ENCODE measurements at places on chromosomes 7 and 10.

DNA sequence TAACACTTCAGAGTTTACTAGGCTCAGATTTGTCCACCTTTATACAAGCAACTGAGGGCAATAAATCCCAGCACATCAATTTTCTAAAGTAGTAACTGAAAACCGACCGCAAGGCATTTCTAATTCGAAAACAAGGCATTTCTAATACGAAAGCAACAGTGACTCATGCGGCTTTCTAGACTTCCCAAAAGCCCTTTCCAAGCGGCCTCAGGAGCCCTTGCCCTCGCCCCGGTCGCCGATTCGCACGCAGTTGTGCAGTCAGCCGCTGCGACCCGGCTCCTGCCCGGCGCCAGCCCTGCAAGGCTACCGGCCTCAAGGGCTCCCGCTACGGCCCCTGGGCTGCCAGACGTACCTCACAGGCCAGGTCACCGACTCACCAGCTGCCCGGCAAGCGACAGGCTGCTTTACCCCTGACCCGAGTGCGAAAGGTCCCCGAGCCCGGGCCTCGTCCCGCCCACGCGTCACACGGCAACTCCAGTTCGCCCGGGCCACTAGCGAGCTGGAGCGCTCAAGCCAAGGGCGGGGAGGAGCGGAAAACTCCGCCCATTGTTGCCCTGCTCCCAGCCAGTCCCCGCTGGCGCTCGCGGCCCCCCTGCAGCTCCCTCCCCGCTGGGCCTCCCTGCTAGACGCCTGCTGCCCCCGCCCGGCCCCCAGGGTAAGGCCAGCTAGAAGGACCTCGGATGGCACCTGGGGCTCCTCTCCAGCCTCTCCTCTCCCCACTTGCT is 7.3 kb downstream of the NCOA4 start:
- peak; percentile 93 for DNase-seq

DNA sequence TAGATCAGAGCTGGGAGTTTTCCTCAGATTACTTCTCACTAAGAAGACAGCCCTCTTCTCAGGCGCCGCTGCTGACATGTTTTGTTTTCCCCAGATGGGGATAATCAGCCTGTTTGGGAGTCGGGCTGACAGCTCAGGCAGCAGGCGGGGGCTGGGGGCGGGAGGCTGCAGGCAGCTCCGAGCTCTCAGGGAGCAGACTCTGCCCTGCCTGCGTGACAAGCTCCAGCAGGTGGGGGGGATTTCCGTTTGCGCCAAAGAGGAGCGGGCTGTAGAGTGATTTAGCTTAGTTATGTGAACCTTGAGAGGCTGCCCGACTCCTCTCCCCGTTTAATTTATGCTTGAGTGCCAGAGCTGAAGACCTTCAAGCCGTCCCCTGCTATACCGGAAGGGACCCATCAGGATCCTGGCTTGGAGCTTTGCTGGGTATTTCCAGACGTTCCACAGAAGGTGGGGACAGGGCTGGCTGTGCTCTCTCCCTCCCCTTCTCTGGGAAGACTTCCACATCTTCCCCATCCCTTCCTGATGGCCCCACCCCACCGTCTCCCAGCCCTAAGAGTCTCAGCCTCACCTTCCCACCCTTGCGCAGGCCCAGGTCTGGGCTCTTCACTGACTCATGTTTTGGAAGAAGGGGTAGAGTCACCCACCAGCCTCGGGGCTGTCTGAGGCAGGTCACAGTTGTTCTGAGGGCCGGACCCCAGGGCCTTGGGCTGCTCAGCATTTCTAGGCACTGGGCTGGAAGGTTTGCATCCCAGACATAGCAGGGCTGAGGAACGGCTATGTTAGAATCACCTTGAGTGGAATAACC is 24.7 kb upstream of the ADCYAP1R1 start:
- DNase-seq, result peak; percentile 20

DNA sequence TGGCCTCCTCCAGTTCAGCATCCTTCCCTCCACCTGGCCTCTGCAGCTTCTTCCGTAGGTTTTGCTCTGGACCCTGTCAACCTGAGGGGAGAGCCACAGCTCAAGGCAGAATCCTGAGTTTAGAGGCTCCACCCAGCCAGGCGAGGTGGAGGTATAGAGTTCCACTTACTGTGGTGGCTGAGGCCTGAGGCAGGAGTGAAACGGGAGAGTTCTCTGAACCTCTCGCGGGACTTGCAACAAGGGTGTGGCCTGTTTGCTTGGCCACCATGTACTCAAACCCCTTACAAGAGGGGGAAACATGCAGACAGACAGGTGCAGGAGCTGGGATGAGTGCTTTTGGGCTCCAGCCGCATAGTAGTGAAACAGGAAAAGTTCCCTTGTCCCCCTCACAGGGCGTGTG is 154.0 kb upstream of the C7orf33 start:
- DNase-seq, result no peak

- no peak for DNase-seq
Measured at GRCh38 chr7:91557789-91558404, 293.7 kb downstream of the FZD1 start.

DNA sequence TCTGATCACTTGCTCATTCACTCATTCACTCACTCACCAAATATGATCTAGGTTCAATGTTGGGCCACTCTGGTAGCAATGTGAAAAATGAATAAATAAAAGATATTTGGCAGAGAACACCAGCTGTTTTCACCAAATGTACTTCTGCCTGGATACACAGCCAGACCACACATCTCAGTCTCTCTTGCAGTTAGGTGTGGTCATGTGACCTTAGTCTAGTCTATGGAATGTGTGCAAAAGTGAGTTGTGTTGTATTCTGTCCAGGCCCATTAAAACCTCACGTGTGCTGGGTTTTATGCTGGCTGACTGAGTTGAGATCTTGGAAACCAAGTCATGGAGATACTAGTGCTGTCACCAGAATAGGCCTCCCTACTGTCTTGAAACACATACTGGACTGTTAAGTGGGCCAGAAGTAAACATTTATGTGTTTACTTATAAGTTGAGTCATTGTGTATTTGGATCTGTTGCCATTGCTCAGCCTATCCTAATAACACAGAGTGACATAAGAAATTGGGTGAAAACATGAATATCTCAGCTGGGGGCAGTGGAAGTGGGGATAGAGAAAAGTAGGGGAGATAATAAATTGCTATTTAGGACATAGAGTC is 145.5 kb downstream of the PTEN start:
- no peak for DNase-seq

DNA sequence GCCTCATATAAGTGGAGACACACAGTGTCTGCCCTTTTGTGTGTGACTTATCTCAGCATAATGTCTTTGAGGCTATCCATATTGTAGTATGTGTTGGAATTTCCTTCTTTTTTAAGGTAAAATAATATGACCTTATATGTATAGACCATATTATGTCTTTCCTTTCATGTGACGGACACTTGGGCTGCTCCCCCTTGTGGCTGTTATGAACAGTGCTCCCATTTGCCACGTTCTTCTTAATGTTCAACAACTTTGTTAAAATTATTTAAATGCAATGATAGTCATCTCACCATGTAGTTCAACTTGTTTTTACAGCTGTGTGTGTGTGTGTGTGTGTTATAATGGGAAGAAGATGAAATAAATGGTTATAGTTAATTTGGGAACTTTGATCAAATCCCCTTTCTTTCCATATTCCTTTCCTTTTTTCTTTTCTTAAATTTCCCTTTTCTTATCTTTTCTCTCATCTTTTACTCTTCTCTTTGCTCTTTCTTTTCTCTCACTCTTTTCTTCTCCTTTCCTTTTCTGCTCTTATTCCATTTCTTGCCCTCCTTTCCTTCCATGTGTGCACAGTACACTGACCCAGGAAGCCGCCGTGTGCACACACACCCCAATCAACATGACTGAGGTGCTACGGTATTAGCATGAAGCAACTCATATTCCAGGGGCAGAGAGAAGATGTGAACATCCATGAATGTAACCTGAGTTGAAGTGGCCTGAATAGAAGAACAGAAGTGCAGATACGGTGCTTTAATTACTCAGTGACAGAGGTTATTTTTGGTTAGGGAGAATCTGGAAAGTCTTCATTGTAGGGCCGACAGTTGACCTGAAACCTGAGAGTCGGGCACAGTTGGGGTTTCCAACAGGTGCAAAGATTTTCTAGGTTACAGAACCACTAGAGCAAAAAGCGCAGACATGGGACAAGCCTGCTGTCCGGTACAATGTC is 596.6 kb downstream of the SDK1 start:
- no peak for DNase-seq

DNA sequence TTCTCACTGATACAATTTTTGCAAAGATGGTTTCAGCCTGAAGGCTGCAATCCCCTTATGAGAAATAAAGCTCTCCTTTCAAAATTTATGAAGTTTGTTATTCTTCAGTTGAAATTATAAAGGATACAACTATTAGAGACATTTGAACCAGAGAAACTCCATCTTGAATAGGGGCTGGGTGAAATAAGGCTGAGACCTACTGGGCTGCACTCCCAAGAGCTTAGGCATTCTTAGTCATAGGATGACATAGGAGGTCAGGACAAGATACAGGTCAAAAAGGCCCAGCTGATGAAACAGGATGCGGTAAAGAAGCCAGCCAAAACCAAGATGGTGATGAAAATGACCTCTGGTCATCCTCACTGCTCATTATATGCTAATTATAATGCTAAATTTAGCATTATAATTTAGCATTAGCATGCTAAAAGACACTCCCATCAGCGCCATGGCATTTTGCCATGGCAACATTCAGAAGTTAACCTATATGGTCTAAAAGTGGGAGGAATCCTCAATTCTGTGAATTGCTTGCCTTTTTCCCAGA is 22.4 kb upstream of the IFIT1B start:
- DNase-seq, result no peak

DNA sequence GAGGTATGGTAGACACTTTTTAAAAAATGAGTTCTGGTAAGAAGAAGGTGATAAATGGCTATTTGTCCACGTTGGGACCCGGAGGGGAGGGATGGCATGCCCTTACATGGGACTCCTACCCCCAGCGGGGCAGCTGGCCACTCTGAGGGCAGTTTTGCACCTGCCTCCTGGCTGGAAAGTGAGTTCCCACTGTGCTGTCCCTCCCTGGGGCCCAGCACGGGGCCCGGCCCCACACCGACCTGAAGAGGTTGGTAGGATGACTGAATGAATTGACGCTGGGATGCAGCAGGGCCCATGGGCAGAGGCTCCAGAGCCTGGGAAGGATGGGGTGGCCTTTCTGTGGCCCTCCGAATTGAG is 601 bp upstream of the AEBP1 start:
- no peak for DNase-seq

- DNase-seq, result no peak
Measured at GRCh38 chr7:28123752-28124151, 56.8 kb downstream of the JAZF1 start.

GRCh38 chr10:29611781-29612381 is 22.9 kb downstream of the SVIL start:
- DNase-seq, result no peak

DNA sequence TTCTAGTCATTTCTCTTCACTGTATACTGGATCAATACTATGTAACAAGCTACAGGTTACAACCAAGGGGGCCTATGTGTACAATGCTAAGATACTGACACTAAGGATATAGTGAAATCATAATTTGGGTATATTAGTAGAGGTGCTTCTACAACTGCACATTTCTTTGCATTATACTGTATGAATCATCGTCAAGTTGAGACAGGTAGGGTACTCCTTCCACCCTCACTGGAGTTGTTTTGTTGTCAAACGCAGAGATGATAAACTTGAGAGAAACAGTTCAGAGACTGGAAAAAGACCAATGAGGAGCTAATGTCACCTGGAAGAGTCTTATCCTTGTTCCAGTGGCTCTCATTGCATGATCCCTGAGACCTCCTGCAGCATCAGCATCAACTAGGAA is 208.2 kb upstream of the PRPS1L1 start:
- no peak for DNase-seq

DNA sequence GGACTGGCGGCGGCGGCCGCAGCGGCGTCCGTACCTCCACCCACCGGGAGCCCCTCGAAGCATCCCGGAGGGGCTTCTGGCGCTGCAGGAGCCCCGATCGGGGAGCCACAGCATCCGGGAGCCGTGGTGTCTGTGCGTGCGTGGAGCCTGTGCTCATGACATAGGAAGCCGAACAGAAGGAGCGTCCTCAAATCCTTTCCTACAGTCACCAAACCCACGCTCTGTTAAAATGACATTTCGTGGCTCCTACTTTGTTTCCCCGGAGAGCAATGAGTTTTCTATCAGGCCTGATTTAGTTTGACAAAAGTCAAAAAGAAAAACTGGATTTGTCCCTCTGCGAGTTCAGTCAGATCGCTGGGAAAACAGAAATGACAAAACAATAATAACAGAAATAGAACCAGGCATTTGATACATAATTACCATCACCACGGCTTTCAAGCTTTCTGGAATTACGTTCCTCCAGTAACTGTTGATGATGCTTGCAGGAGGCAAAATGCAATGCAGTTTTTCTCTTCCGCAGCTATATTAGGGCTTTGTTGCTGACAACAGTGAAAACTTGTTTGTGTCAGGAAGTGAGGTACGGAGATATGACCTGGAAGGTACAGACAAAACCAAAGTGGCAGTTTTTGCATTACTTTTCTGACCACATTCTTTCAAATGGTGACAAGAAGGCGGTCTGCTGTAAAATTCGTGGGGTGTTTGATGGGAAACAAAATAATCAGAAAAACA is 219.3 kb upstream of the MKLN1 start:
- peak; percentile 23 for DNase-seq

GRCh38 chr10:1824928-1825327 is 87.6 kb upstream of the ADARB2 start:
- DNase-seq, result no peak

DNA sequence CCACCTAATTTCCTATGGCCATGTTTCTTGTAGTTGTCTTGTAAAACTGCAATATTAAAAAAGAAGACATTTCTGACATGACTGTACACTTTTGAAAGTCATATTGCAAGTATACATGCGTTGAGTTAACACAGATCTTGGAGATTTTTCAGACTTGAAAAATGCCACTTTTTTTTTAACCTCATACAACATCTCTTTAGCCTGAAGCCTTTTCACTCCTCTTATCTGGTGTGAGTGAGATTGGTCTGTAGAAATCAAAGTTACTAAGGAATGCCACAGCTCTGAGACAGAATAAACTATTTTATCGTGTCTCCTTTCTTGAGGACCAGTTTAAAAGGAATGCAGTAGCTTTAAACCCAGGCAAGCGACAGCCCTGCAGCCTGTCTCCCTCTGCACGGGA is 43.9 kb upstream of the NEUROD6 start:
- DNase-seq, result no peak

- no peak for DNase-seq
Measured at GRCh38 chr7:107959527-107959898, 43.4 kb downstream of the LAMB1 start.

All from colonic mucosa (tissue), 4 donors.